ENCODE measurements at places on chromosomes 2 and 18.

- DNase-seq, result no peak
These were observed 25.8 kb downstream of the LDAH start for GRCh38 chr2:20797096-20797495.

GRCh38 chr2:217667512-217667911, 335.3 kb downstream of the TNS1 start:
- DNase-seq, result no peak

DNA sequence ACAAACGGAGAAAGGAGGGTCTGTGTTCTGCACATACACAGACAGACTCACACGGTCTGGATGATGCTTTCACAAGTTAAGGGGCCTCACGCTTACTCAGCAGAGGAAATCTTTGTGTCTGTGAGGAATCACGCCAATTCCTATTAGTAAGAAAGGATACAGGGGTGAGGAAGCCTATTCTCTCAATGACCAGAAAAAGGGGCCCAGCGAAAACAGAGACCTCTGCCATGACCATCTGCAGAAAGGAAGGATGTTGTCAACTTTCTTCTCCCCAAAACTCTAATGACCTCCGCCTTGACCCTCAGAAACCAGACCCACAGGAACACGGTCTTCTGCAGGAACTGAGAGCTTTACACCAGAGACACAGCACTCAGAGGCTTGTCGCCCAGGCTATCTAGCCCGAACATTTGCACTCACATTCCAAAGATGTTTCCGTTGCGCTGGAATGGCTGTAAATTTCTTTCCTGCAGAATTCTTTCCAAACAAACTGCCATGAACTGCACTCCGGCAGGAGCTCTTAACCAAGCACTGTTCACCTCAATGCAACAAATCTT, 186.3 kb downstream of the TCF4 start:
- DNase-seq, result no peak

DNA sequence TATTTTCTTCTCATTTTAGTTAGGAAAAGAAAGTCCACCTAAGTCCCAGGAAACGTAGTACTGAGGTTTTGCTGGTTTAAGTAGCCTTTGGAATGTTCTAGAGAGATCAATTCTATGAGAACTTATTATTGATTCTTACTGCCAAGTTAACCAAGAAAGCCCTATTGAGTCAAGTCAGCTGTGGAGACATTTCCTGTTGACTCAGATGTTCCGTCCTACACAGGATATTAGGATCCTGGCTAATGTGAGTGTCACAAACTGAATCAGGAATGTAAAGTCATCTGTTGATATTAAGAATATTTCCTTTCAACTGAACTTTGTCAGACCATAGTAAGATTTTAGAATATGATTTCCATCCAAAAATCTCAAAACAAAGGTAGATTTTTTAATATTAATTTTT, 654.3 kb downstream of the LRRTM4 start:
- no peak for DNase-seq

GRCh38 chr18:44732238-44732563, 51.5 kb downstream of the SETBP1 start:
- no peak for DNase-seq

DNA sequence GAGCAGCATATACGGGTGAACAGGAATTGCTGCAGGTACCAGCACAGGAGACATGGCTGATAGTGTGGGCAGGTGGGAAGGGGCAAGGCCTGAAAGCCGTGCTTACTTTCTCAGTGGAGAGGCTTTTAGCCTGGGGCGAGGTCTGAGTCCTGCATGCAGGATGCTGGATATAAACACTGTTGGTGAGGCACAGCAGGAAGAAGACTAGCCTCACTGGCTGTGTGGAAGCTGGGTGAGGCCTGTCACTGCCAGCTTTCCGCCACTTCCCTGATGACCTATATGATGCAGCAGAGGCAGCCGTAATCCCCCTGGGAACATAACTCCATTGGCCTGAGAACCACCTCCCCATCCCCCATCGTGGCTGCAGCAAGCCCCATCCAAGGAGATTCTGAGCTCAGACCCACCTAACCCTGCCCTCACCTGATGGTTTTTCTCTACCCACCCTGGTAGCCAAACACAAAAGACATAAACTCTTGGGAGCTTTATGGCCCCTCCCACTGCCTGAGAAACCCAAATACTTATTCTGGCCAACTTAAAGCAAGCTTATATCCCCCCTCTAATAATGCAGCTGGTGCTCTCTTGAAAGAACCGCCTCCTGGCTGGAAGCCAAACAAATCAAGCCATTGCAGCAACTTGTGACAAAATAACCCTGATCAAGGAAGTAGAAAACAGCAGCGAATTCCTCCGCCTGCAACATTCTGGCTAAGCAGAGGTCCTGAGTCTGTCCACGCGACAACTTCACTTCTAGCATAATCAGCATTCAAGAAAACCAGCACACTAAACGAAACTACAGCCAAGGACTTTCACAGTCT, 54.6 kb upstream of the DSC1 start:
- no peak for DNase-seq

GRCh38 chr2:42013409-42013808, 34.4 kb upstream of the PKDCC start:
- DNase-seq, result no peak

GRCh38 chr2:34736482-34736881, 1137.4 kb upstream of the FAM98A start:
- no peak for DNase-seq

DNA sequence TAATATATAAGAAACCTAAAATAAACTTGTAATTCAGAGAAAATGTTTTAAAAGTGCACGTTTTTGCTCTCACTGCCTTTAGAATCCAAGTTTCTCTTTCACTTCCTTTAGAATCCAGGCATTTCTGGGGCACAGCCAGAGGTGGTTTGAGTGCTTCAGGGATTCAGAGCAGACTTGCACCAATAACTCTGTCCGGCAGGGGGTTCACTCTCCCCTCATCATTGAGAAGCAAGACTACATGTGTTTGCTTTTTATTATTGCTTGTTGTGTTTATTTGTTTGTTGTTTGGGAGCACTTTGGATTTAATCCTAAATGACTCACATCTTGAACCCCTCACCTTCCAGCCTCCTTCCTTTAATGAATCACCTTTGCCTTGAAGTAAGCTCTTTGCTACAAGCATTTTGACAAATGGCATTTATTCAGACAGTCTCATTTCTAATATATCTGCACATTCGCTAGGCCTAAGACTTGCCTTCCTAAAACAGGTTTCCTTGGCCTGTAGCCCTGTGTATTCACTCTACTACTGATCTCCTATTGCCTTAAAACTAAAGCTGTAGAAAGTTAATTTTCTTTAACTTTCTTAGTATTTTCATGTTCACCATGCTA, 233.5 kb upstream of the ATP5MC3 start:
- no peak for DNase-seq

- DNase-seq, result no peak
These were observed 208.1 kb downstream of the MEMO1 start for GRCh38 chr2:31802711-31803110.

DNA sequence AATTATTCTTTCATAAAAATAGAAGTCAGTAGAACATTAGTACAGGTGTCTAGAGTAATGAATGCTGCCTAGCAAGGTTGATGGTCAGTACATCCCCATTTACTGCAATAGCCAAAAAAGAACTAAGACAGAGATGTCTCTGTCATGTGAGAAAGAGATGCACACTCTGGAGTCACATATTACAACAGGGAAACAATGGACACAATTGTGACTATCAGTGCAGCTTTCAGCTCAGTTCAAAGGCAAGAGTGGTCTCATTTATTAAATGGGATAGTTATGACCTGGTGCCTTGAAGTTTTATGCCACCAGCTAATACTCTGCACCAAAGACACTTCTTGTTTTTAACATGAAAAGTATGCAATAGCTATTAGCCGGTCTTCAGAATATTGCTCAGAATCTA, 194.9 kb upstream of the CHAC2 start:
- no peak for DNase-seq

- DNase-seq, result no peak
These were observed 214.7 kb downstream of the CYP26B1 start for GRCh38 chr2:71932780-71933466.

DNA sequence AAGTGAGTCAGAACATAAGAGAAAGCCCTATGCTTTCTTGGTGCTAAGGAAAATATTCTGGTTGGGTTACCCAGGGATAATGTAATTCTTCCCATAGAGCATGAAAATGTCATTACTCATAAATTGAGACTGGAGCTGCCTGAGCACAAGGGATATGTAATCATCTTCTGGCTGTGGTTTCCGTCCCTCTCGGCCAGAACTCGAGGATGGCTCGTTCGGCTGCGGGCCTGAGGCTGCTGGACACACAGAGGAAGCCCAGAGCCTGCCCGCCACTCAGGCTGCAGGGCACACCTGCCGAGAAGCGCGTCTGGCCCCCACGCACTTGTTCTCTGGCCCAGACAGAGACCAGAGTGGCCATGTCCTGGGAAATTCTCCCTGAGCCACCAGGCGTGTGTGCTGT, 104.9 kb downstream of the ASAP2 start:
- no peak for DNase-seq

- DNase-seq, result no peak
These were observed 147.3 kb upstream of the SPRED2 start for GRCh38 chr2:65579506-65580235.

DNA sequence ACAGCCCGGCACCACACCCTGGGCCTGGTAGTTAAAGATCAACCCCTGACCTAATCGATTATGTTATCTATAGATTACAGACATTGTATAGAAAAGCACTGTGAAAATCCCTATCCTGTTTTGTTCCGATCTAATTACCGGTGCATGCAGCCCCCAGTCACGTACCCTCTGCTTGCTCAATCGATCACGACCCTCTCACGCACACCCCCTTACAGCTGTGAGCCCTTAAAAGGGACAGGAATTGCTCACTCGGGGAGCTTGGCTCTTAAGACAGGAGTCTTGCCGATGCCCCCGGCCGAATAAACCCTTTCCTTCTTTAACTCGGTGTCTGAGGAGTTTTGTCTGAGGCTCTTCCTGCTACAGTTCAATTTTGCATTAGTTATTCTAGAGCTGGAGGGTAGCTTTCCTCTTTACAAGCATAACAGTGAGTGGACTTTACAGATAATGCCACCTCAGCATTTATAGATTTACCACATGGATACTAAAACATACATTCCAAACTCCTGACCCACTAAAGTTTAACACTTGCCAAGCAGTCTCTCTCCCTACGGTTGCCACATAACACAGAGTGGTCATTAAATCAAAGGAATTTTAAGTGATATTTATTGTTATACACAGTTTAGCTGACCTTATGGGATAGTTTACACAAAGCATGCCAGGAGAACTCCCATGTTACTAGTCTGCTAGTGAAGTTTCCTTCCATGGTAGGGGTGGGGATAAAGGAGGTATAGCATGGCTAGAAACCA, 101.0 kb downstream of the EVA1A start:
- DNase-seq, result no peak
